CD4-positive, alpha-beta T cell (primary cell): ENCODE measurements at places on chromosomes 1 and 21. TPM values are rescaled to one million over a fixed set of nuclear protein-coding genes. Genes with fewer than 3 reads are reported as not detected.

DNA sequence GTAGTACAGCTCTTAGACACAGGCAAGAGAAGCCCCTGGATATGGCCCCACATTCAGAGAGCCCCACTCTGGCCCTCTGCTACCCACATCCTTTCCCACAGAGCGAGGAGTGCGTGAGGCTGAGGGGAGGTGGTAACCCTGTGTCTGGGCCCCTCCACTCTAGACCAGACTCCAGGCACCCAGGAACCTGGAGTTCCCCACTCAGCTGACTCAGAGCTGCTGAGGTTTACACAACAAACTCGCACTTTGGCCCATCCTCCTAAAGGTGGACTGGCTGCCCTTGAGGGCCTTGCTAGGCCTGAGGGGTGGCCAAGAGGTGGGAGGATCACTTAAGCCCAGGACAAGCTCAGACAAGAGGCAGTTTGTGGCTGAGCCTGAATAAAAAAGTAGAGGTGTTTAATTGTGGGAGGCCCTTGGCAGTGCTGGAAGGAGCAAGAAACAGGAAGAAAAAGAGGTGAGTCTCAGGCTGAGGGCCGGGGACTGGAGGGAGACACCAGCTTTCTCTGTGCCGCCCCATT is 10.7 kb downstream of the MR1 start:
- H3K27ac ChIP-seq: no peak overlapping the region
- peaks cover 27% of the 10 kb centered on the region for H3K36me3 ChIP-seq
- H3K27me3 ChIP-seq: no peaks in the 10 kb centered on the region
- DNase-seq: no peak
- peaks cover 26% of the 10 kb centered on the region for H3K4me1 ChIP-seq

GRCh38 chr1:43703836-43704235 is 3.5 kb upstream of the ST3GAL3 start:
- peaks cover 19% of the 10 kb centered on the region for H3K4me1 ChIP-seq
- no peak for DNase-seq
- no peak overlapping the region for H3K4me3 ChIP-seq
- H3K27ac ChIP-seq: no peak overlapping the region
- H3K27me3 ChIP-seq: no peaks in the 10 kb centered on the region

DNA sequence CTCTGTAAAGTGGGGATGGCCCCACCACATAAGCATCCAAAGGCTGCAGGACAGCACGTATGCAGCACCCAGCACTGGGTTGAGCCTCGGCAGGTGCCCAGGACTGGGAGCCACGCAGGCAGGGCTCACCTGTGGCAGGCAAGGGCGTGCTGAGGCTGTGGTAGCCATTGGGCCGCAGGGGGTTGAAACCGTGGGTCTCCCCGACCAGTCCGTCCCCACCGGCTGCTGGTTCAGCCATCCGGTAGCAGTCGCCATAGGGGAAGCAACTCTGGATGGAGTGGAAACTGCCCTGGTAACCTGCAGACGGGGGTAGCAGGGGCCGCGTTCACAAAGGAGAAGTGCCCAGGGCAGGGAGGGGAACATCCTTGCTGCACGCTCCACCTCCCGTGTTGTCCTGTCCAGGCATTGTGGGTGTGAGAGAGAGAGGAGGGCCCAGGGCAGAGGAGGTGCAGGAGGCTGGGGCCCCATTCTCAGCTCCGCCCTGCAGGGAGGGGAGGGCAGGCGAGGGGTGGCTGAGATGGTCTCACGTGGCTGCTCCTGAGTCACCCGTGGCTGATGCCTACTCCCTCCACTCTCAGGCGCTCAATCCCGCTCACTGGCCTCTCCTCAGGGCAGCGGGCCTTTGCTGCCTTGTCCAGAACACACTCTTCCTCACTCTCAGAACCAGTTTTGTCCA is 49.9 kb downstream of the DMRTB1 start:
- H3K4me1 ChIP-seq: no peaks in the 10 kb centered on the region
- no peaks in the 10 kb centered on the region for H3K27me3 ChIP-seq
- H3K27ac ChIP-seq: no peak overlapping the region
- no peak for DNase-seq
- no peak overlapping the region for H3K4me3 ChIP-seq
- no peaks in the 10 kb centered on the region for H3K36me3 ChIP-seq

DNA sequence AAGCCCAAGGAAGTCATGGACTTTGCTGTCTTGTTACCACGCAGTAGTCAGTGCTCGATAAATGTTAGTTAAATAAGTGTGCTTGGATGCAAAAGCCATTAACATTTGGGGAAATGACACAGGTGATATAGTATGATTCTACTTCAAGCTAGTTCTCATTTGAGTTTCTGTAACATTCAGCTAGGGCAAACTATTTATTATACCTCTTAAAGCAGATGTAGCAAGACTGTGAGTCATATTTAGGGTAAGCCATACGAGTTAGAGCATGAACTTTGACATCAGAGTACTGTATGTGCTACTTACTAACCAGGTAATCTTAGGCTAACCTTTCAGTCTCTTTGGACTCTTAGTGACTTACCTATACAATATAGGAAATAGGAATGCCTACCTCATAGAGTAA is 21.0 kb downstream of the CLCA4 start:
- H3K36me3 ChIP-seq: no peaks in the 10 kb centered on the region
- H3K4me3 ChIP-seq: no peak overlapping the region
- H3K27me3 ChIP-seq: peaks cover 5% of the 10 kb centered on the region
- H3K27ac ChIP-seq: no peak overlapping the region

- no peaks in the 10 kb centered on the region for H3K36me3 ChIP-seq
- DNase-seq: no peak
- peaks cover 7% of the 10 kb centered on the region for H3K27me3 ChIP-seq
- H3K27ac ChIP-seq: no peak overlapping the region
- H3K4me3 ChIP-seq: no peak overlapping the region
These were observed 57.9 kb downstream of the OVGP1 start for GRCh38 chr1:111369645-111370044.

- H3K36me3 ChIP-seq: no peaks in the 10 kb centered on the region
- H3K27me3 ChIP-seq: no peaks in the 10 kb centered on the region
- no peak overlapping the region for H3K4me3 ChIP-seq
These were observed 26.8 kb downstream of the PALMD start for GRCh38 chr1:99672530-99673213.

GRCh38 chr1:109131059-109131458 is 17.1 kb downstream of the ELAPOR1 start:
- H3K4me1 ChIP-seq: peaks cover 6% of the 10 kb centered on the region
- H3K4me3 ChIP-seq: no peak overlapping the region
- DNase-seq: no peak
- no peak overlapping the region for H3K27ac ChIP-seq
- no peaks in the 10 kb centered on the region for H3K27me3 ChIP-seq

DNA sequence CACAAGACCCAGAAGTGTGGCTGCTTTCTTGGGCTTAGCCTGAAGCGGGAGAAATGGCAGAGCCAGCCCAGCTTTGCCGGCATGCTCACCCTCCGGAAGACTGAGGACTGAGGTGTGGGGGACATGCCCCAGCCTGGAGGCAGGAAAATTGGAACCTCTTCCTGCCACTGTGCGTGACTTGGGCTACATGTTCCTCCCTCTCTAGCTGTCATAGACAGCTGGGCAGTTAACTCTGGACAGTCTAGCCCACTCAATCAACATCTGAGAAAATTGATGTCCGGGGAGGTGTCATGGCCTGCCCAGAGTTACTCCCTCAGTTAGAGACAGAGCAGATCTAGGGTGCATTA is 59.7 kb downstream of the UBE2T start:
- no peak for DNase-seq
- H3K27me3 ChIP-seq: no peaks in the 10 kb centered on the region
- no peak overlapping the region for H3K27ac ChIP-seq

The MIA3 gene
- 123 TPM for total RNA-seq

The HRNR gene
- not detected for total RNA-seq

The CACHD1 gene
- 7.1 TPM for total RNA-seq

The AADACL3 gene
- not detected for total RNA-seq

The AXDND1 gene
- total RNA-seq: 1.1 TPM

The DPYD gene
- total RNA-seq: 34.4 TPM

The S100A12 gene
- 5.5 TPM for total RNA-seq
